ENCODE measurements at places on chromosomes 11 and 22.

GRCh38 chr11:126886085-126886484 lies 114.5 kb downstream of the KIRREL3 start:
- no peak for DNase-seq

DNA sequence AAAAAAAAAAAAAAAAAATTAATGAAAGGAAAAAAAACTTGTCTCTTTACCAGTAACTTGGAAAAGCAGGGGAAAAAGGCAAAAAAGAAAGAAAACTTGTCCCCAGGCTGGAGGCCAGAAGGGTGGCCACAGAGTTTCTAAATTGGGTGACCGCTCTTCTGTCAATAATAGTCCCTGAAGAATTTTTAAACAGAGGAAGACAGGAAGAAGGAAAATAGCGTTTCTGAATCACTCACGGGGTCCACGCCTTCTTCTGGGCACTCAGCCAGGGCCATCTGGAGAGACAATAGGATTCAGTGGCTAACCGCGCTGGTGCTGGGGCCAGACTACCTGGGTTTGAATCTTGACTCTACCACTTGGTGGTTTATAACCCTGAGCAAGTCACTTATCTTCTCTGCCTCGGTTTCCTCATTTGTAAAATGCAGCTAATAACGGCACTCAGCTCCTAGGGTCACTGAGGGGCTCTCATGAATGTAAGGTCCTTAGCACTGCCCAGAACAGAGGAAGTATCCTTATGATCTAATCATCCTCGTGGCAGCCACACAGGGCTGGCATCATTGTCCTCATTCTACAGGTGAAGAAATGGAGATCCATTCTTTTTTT lies 7.0 kb downstream of the C11orf86 start:
- DNase-seq: peak; percentile 73

DNA sequence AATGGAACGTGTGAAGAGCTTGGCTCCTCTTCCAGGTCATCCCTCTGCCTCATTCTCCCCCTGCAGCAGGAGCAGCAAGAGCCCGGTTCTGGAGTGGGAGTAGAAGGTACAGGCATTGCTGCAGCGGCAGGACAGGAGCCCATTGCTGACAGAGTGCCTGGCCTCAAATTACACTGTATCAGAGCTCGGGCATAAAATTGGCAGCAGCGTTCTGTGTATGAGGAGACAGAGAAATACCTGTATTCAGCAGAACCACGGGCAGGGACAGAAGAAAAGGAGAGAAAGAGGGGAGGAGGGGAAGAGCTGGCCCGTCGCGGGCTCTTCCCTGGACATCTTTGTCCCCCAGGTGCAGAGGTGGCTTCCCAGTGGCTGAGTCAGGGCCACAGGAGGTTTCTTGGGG lies 2.6 kb upstream of the NCF4 start:
- DNase-seq: no peak

DNA sequence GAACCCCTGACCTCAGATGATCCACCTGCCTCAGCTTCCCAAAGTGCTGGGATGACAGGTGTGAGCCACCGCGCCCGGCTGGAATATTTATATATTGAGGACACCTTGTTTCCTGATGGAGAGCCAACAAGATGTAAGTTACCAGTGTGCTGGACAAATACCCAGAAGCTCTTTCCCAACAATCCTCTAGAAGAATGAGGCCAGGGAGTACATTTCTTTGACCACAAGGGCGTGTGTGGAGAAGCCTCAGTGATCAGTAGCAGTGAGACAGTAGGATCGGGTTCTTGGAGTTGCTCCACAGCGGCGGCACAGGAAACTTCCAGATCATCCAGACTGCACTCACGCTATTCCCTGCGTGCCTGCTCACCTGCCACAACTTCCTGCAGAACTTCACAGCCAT lies 10.3 kb upstream of the POLA2 start:
- no peak for DNase-seq

GRCh38 chr11:84468235-84468634 lies 1158.9 kb downstream of the DLG2 start:
- no peak for DNase-seq

- DNase-seq: no peak
Measured at GRCh38 chr11:43992834-43993637, 50.6 kb downstream of the C11orf96 start.

GRCh38 chr11:12723421-12724300 lies 49.4 kb downstream of the TEAD1 start:
- DNase-seq: no peak

GRCh38 chr11:47137476-47137875 lies 39.2 kb downstream of the ARFGAP2 start:
- no peak for DNase-seq

Data from NCI-H226 (cell line).